ENCODE measurements at places on chromosomes 2 and 18.
A peak's percentile ranks its signal among the peaks of the same experiment; 100 is the strongest.

GRCh38 chr2:96539215-96539920, 2.8 kb downstream of the ARID5A start:
- DNase-seq = peak; percentile 16

DNA sequence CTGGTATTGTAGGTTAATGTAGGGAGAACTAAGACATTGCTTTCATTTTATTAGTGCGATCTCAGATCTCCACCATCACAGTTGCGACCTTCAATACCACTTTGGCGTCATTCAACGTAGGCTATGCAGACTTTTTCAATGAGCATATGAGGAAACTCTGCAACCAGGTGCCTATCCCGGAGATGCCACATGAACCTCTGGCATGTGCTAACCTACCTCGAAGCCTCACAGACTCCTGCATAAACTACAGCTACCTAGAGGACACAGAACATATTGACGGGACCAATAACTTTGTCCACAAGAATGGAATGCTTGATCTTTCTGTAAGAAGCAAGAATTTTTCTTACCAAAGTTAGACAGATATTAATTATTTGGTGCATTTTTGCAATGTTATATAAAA, 47.3 kb downstream of the UNC80 start:
- DNase-seq = no peak

DNA sequence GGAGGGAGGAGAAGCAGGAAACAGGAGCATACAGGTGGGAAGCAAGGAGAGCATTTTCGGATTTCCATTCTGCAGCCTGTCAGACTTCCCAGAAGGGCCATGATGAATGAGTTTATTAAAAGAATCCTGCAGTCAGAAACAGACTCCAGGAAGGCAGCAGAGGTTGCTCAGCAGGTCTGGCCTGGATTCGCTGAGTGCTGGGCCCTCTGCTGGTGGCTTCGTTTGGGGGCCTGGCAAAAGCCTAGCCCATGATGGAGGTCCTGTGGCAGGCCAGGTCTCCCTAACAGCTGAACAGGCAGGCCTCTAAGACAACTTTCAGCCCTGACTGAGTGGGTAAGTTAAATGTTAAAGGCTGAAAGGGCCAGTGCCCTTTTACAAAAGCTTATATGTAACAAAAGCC, 108.2 kb upstream of the CAPN13 start:
- DNase-seq = no peak

DNA sequence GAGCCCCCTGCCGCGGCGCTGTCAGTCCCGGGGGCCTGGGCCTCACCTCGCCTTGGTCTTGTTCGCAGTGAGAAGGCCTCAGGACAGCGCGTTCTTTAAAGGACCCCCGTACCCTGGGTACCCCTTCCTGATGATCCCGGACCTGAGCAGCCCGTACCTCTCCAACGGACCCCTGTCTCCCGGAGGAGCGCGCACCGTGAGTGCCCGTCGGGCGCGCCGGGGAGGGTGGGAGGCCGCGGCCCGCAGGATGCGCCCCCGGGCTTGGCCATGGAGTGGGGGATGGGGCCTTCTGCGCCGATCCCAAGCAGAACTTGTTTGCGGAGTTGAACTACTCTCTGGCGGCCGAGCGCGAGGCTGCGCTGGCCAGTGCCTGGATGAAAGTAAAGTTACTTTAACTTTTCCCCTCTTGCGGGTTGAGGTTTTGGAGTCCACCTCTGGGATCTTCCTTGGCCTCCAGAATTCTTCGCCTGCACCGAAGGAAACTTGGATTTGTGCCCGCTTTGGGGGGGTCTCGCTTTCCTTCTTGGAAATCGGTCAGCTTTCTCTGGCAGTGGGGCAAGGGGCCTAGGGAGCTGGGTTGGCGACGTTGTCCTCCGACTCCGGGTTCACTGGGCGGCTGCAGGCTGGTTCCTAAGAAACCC, 1.2 kb downstream of the TCF7L1 start:
- no peak for DNase-seq

- no peak for DNase-seq
Observed at GRCh38 chr2:33158482-33159003, 211.8 kb downstream of the LTBP1 start.

GRCh38 chr2:241609859-241610793, 26.8 kb downstream of the THAP4 start:
- DNase-seq = peak; percentile 92

DNA sequence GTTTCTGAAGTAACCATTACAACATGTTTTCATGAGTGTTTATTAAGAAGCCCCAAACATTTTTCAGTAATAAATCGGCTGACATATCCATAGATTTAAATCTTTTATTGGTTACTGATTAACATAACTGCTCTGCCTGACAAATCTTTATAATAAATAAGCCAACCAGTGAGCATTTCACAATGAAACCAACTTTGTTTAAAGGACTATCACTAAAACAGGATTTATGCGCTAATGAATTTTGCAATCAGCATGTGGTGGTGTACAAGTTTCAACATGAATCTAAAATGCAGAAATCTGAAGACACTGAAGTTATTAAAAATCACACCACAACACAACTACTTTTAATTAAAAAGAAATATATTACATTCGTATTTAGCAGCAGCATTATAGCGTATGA, 166.7 kb downstream of the MEIS1 start:
- DNase-seq = no peak

GRCh38 chr2:205273148-205273547, 409.2 kb upstream of the NRP2 start:
- DNase-seq = no peak

GRCh38 chr2:97950329-97951154, 45.2 kb downstream of the TMEM131 start:
- DNase-seq = no peak

DNA sequence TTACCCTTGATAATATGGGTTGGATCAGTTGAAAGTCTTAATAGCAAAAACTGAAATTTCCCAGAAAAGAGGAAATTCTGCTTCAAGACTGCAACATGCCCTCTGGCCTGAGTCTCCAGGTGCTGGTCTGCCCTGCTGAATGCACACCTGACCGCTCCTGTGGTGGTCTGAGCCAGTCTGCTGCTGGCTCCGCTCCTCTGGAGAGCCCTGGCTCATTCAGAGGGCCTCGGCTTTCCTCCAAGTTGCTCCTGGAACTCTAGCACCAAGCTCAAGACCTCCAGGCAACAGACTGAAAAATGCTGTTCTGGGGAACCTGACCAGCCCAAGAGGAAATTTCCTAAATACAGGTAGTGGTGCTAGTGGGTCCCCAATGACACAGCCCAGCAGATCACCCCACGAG, 64.8 kb downstream of the DIPK1C start:
- DNase-seq = no peak

DNA sequence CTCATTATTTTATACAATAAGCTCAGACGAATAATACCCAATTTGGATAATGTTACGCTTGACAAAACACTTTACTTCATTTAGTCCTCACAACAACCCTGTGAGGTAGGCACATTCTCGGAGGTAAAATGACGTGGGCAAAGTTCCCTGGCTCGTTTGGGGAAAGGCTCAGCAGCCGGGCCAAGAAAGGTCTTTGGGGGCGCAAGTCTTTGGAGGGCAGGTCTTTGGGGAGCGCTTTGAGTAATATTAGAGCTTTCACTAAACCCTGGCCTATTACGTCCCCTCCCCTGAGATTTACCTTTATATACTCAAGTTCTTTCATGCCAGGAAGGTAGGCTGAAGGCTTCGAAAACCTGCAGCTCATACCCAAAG, 427 bp downstream of the RBKS start:
- DNase-seq = no peak

DNA sequence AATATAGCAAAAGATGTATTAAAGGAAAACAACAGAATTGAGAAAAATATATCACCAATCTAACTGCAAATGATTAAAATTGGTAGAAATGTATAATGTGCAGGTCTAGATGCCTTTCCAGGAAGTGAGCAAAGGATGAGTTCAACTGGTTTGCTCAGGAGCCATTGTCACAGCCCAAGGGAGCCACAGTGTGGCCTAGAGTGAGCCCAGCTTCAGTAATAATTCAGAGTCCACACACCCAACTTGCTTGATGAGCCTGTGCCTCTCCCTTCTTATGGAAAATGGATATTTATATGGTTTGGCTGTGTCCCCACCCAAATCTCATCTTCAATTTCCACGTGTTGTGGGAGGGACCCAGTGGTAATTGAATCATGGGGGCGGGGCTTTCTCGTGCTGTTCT, 92.2 kb upstream of the ASAP2 start:
- no peak for DNase-seq

GRCh38 chr2:225400060-225400511, 576 bp downstream of the NYAP2 start:
- DNase-seq = no peak

Measured in activated B cell treated with CpG ODN at 0.5 μM for 24 hours (primary cell).